ENCODE measurements at places on chromosomes 6 and 20. TPM values are rescaled to one million over a fixed set of nuclear protein-coding genes. Genes with fewer than 3 reads are reported as not detected.

The DYNLT2 gene
- total RNA-seq, result 1.1 TPM

The ZNF184 gene
- total RNA-seq, result 6.3 TPM

The SYNGAP1 gene
- 15.4 TPM for total RNA-seq

GRCh38 chr6:163199371-163199770 lies 215.1 kb upstream of the QKI start:
- peak; percentile 35 for DNase-seq

The BTN1A1 gene
- total RNA-seq, result not detected

The NKAIN2 gene
- 0.23 TPM for total RNA-seq

DNA sequence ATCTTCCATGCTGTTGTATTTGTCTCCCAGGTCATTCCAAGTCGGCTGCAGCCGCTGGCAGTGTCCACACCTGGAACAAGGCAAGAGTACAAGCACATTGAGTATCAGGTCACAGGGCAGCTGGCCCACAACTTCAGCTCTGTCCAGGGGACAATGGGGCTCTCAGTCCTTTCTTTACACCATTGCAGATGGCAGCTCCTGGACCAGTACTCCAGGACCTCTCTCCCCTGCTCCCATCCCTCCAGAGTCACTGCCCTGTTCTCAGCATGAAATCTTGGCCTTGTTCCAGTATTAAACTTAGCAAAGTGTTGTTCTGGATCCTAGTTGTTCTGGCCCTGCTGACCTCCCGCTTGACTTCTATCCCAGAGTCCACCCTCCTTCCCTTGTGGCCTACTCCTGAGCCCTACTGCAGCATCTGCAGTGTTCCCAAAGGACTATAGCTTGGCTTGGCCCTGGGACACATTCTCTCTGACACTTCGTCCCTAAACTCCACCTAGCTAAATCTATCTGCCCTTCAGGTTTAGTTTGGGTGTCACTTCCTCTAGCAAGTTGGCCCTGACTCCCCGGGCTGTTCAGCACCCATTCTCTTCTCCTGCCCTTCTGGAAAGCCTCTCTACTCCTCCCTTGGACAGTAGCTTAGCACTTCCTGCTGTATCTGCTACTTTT lies 5.8 kb downstream of the TXNDC5 start:
- no peak for DNase-seq

- DNase-seq, result no peak
Measured at GRCh38 chr6:15926256-15926655, 202.6 kb upstream of the MYLIP start.

The POU3F2 gene
- total RNA-seq, result not detected

The OPRL1 gene
- total RNA-seq, result 1.4 TPM

DNA sequence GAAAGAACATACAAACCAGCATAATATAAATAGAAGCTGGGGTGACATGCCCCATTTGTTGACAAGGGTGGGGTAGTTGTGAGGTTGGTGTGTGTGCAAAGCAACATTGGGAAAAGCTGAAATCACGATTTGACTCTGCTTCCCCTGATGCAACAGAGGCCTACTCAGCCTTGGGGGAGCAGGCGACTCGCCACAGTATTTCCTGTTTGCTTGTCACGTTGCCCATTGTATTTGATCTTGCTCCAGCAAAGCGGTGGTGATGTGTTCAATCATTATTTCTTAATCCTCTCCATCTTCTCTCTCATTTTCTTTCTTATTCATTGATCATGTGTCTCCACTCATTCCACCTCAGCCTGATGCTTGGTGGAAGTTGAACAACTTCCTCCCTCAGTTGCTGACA lies 165.8 kb upstream of the CITED2 start:
- no peak for DNase-seq

The GSTA4 gene
- 13.1 TPM for total RNA-seq

DNA sequence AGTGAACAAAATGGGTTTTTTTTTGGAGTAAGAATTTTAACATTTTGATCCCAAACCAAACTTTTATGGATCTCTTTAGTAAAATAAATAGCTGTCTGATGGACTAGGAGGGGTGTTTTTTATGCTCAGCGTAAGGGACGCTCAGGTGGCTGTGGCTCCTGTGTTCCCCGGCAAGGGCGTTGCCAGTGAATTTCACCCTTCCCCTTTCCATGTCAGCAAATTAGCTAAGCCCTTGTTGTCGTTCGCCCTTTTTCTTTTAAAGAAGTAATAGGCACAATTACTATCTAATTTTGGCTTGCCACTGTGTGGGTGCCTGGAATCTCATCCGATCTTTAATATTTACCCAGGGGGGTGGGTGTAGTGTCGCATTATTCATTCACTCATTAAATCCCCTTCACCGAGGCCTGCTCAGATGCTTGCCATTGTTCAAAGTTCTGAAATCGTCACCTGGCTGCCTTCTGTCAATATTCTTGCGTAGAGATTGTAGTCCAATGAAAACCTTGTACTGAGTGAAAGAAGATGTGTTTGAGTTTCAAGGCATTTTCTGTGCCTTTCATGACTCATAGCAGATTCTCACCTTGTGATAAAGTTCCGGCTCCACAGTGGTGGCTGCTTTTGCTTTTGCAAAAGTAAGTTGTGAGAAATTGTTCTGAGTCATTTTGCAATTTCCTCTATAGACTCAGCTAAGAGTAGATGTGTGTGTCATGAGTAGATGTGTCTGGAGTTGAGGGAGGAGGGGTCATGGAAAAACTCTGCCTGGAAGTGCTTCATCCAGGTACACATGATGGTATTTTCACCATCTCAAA lies 40.0 kb upstream of the CLDN20 start:
- no peak for DNase-seq

The DSP gene
- total RNA-seq, result 3.0 TPM

The EPHA7 gene
- total RNA-seq, result 0.19 TPM

The ASIP gene
- total RNA-seq, result not detected

DNA sequence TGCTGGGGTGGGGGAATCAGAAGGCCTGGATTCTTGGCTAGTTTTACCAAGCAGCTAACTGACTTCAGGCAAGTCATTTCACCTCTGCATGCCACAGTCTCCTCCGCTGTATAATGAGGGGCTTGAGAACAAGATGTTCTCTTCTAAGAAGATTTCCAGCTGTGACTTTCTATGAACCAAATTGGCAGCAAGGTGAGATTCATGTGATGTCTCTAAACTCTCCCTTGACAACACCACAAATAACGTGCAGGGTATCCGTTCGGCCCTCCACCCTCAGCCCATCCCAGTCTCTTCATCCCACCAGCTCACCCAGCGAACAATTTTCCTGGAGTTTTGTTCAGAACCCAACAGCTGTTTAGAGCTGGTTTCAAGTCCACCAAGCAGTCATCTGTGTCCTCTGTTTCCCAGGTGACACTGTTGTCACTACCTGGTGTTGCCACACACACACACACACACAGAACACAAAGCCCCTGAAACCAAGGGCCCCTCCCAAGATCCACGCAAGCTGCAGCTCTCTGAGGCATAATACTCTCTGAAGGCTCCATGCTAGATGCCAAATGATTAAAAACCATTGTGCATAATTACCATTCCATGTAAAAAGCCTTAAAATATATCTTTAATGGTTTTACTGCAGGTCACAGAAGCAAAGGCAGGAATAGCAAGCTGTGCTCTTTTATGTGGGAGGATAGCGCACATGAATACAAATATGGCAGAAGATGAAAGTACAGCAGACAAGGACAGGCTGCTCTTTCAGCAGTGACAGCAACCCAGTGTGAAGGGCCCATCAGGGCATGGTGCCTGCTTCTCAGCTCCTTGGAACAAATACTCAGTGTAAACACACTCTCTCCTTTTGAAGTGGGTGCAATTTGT lies 48.2 kb downstream of the ARHGAP18 start:
- DNase-seq, result no peak

The LY6G5C gene
- total RNA-seq, result 1.7 TPM

The RBPJL gene
- not detected for total RNA-seq

- DNase-seq, result no peak
Measured at GRCh38 chr6:11378639-11379038, 146.2 kb upstream of the NEDD9 start.

The MUC22 gene
- total RNA-seq, result not detected

DNA sequence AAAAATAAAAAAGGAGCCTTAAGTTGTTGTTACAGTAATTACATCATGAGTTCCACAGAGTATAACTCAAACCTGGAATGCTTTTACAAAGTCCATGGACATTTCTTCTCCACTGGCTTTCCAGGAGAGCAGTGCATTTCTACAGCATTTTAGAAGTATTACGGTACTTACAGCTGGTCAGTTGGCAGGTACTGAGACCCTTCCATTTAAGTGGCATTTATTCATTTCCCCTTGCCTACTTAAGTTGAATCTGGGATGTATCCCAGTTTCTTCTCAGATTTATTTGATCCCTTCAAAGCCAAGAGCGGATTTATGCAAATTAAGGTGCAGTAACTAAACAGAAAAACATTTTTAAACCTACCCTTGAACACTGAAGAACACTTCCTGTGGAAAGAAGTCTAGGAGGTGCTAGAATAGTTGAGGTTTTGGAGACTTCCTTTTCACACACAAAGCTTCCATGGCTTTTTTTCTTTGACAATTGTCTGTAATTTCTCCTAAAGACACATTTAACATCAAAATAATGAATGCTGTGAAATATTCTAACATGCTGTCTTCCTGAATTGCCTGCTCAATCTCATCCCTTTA lies 3.4 kb downstream of the PRDM13 start:
- no peak for DNase-seq

DNA sequence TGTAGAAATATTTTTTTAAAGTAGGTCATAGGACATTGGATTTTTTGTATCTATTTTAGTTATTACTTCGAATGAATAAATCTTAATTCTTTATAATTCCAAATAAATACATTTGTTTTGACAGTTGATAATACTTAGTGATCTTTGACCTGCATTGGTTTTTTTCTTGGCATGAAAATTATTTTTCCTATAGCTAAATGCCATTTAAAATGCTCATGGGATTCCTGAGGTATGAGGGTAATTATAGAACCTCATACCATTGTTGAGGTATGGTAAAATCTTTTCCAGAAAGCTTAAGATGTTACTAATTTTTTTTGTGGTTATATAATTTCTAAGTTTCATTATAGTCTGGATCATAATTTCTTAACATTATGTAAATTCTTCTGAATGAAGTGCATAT lies 8.3 kb downstream of the PM20D2 start:
- DNase-seq, result no peak

- DNase-seq, result no peak
Measured at GRCh38 chr20:32763202-32764004, 1.2 kb downstream of the DNMT3B start.

GRCh38 chr6:42704937-42705374 lies 17.4 kb downstream of the PRPH2 start:
- DNase-seq, result no peak

DNA sequence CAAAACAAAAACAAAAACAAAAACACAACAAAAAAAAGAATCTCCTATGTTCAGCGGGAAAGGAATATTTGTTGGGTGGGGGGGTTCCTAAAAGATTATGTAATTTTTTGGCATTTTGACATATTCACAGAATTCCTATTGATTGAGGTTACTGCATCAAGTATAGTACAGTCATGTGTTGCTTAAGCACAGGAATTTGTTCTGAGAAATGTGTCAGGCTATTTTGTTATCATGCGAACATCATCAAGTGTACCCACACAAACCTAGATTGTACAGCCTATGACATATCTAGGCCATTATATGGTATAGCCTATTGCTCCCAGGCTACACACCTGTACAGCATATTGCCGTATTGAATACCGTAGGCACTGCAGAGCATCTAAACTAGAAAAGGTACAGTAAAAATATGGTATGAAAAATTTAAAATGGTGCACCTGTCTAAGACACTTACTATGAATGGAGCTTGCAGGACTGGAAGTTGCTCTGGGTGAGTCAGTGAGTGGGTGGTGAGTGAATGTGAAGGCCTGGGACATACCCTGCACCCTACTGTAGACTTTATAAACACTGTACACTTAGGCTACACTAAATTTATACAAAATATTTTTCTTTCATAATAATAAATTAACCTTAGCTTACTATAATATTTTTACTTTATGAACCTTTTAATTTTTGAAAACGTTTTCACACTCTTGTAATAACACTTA lies 110.6 kb downstream of the CDKAL1 start:
- DNase-seq, result no peak

- DNase-seq, result no peak
Measured at GRCh38 chr6:11223286-11223864, 9.1 kb downstream of the NEDD9 start.

- DNase-seq, result peak; percentile 87
Measured at GRCh38 chr6:11538052-11538818, 686 bp downstream of the TMEM170B start.

GRCh38 chr6:39948199-39948791 lies 14.0 kb upstream of the MOCS1 start:
- no peak for DNase-seq

DNA sequence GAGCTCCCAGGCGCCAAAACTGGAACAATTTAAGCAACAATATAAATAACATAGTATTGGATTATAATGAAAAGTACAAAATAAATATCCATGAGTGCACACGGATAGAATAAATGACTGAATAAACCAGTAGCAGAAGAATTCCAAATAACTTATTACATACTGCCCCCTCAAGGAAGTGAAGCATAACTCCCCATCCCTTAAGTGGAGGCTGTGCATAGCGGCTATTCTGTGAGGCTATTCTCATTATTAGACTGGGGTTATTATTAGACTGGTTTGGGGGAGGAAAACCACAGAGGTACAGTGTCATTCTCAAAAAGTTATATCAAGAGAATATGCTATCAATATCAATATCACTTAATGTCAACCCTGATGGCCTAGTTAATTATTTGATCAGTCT lies 94.4 kb upstream of the SIRPA start:
- DNase-seq, result no peak

The FOXC1 gene
- 27.6 TPM for total RNA-seq

- DNase-seq, result no peak
Measured at GRCh38 chr20:59258221-59258621, 42.2 kb upstream of the EDN3 start.
